ENCODE measurements at places on chromosomes 4 and X.

DNA sequence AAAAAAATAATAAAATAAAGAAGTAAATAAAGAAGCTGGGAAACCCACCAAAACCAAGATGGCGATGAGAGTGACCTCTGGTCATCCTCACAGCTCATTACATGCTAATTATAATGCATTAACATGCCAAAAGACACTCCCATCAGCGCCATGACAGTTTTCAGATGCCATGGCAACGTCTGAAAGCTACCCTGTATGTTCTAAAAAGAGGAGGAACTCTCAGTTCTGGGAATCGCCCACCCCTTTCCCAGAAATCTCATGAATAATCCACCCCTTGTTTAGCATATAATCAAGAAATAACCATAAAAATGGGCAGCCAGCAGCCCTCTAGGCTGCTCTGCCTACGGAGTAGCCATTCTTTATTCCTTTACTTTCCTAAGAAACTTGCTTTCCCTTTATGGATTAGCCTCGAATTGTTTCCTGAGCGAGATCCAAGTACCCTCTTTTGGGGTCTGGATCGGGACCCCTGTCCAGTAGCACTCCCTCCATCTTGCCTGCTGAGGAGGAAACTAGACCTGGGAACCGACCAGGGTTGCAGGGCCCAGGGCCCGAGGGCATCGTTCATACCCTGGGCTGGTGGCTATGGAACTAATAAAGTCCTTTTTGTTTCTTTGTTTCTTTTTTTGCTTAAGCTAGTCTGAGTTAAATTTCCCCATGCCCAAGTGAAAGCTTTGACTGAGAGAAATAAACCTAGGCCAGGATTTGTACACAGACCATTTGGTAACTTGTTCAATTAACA is 30.9 kb downstream of the HTT-AS start:
- DNase-seq, result no peak

GRCh38 chr4:16416601-16417000 is 190.3 kb upstream of the TAPT1 start:
- DNase-seq, result no peak

GRCh38 chrX:139844884-139845283 is 88.0 kb downstream of the ATP11C start:
- DNase-seq, result no peak

DNA sequence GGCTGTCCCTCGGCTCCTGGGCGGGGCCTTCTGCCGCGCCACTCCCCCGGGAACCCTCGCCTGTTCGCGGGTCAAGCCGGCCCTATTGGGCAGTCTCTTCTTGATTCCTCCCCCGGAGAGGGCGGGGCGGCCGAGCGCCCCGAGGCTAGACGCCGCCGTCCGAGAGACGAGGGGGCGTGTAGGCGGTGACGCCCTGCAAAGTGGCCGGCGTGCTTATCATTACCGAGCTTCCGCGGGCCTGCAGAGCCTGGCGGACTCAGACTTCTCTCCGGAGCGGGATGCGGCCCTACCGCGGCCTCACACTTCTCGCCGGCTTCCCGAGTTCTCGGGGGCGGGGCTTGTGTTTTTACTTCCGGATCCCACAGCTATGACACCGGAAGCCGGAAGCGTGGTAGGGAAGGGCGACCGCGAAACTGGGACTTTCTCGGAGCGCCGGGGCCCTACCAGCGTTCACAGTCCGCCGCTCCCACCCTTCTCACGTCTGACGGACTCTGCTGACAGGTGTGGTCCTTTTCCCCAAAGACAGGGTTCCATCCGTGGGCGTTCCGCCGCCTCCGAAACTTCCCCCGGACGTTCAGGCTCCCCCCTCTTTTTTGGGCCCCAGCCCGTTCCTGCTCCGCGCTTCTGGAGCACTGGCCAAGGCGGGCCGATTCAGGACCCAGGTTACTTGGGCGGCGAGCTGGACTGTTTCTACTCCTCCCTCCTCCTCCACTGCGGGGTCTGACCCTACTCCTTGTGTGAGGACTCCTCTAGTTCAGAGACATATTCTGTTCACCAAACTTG is at the start of gene IKBKG:
Gene IKBKG, plus strand, starts transcription at position 376 of the 783 bp plus-strand sequence. CDS start 4,383 bp downstream, outside the sequence.
- DNase-seq, result peak; percentile 83

GRCh38 chr4:95180531-95181242 is 368.1 kb downstream of the UNC5C start:
- no peak for DNase-seq

DNA sequence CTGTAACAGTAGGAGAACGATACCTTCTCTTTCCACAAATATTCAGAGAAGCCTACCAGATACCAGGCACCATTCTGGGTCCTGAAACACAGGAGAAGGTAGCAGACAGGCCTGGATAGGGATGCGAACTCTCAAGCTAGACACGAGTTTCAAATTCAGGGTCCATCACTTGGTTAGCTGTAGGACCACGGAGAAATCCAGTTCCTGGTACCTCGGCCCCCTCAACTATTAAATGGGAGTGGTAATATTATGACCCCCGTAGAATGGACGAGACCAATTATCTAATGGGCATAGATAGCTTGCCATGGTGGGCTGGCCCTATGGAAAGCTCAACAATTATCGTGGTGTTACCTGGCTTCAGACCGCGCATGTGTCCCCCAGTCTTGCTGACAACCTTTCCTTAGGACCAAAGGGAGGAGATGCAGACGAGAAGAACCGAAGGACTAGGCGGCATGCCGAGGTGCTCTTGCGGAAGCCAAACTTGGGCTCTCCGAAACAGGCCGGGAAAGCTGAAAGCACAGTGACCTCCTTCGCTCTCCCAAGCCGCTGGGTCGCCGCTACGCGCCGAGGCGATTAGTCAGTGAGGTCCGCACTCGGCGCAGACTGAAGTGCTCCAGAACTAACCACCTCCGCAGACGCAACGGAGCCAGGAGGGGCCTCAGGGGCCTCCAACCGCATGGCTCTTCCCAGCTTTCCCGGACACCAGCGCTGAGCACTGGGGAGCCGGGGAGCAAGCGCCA is 19.6 kb downstream of the NKX3-2 start:
- no peak for DNase-seq

GRCh38 chr4:81237791-81238190 is 22.8 kb upstream of the PRKG2 start:
- DNase-seq, result no peak

DNA sequence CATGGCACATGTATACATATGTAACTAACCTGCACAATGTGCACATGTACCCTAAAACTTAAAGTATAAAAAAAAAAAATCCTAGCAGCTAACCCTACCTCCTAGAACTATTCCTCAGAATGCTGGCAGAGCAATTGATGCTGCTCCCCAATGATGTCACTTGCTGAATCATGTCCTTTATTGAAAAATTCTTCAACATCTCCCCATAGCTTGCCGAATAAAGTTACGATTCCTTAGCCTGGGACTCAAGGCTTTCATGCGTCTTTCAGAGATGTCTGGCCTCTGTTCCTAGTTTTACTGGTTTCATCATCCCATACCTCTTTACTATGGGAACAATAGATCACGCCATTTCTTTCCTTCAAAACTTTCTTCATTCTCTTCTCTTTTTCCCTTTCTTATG is 174.7 kb upstream of the FAT1 start:
- DNase-seq, result no peak

DNA sequence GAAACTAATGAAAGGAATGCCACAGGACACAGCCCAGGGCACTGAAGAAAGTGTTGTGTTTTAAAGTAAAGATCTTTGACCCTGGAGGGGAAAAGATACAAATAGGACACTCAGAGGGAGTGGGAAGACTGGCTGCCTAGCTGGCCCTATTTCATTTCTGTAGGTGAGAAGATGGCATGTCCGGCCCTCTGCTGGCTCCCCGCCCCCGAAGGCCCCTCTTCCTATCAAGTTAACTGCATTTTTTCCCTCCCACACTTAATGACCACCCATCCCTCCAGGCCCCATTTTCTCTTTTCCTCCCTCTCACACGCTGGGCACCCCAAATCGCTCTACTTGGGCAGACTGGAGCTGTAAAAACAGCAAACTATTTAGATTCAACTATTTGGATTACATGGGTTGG is 5.5 kb upstream of the TRIM75 start:
- no peak for DNase-seq

- DNase-seq, result no peak
These were observed 74.3 kb upstream of the IGFBP7 start for GRCh38 chr4:57184378-57185029.

DNA sequence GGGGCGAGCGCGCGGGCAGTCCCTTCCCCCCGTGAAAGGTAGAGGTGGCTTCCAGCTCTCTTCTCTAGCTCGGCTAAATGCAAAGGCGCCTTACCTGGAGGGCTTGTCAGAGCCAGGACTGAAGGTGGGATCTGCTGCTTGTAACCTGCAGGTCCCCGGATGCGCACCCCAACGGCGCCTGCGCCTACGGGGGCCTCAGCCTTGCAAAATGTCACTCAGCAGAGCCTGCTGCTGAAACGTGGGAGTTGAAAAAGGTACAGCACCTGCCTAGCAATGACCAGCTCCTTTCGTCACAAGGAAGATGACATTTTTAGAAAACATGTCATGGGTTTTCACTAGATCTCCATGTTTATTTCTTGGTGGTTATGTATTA is 583 bp downstream of the ABHD18 start:
- DNase-seq, result peak; percentile 54

GRCh38 chr4:123381996-123382395 is 14.6 kb upstream of the SPRY1 start:
- no peak for DNase-seq

DNA sequence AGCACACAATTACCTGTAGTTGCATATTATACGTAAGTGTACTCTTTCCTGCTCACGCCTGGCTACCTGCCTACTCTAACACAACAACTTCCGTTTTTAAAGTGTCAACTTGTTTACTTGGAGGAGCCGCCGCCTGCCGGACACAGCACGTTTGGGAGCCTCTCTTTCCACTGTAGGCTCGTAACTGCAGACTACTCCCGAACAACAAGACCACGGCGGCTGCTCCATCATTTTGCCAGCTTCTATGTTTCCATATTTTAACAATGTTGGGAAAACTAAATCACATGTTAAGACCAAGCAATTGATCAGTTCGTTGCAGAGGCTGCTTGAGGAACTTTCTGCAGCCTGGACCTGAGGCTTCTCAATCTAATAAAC is 841 bp downstream of the MTNR1A start:
- DNase-seq, result no peak

DNA sequence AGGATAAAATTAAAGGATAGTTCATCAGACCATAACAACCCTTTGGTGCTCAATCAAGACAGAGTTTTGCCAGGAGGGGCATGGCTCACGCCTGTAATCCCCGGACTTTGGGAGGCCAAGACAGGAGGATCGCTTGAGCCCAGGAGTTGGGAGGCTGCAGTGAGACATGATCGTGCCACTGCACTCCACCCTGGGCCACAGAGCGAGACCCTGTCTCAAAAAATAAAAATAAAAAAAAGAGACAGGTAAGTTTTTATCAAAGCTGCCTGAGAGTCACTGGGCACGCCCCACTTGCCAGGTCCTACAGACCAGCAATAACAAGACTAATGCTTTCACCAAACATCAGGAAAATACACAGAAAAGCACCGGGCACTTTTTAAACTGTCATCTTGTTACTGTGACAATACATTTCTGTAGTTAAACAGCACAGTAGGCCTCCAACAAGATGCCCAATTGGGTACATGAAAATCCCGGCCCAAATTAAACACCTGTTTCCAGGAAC is 765 bp downstream of the CFAP97 start:
- no peak for DNase-seq

- no peak for DNase-seq
These were observed 459.5 kb downstream of the ANKRD50 start for GRCh38 chr4:124253080-124253479.

DNA sequence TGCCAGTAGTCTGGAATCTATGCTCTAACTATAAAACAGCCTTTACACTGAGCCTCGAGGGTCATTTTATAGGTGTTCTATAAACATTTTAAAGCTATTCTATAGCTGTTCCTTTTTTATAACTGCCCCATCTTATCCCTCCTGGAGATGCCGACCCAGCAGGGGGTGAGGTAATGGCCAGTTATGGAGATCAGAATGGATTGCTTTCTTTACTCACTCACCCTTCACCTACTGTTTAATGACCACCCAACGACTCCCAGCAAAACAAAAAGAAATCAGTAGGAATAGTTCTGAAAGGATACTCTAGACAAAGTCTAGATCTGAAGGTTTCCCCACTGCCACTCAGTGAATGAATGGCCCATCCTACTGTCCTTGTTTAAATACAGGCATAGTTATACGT is 1113.1 kb downstream of the FAT4 start:
- no peak for DNase-seq

DNA sequence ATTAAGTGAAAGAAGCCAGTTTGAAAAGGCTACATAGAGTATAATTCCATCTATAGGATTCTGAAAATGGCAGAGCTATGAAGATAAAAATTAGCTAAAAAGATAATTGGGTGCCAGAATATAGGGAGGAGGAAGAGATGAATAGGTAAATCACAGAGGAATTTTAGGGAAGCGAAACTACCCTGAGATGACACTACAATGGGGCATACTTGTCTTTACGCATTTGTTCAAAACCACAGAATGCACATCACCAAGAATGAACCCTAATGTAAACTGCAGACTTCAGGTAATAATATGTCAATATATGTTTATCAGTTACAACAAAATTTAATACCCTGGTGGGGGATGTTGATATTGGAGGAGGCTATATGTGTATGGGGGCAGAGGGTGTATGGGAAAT is 1342.9 kb downstream of the ADGRL3 start:
- no peak for DNase-seq

GRCh38 chrX:66126662-66127061 is 37.4 kb upstream of the HEPH start:
- no peak for DNase-seq

DNA sequence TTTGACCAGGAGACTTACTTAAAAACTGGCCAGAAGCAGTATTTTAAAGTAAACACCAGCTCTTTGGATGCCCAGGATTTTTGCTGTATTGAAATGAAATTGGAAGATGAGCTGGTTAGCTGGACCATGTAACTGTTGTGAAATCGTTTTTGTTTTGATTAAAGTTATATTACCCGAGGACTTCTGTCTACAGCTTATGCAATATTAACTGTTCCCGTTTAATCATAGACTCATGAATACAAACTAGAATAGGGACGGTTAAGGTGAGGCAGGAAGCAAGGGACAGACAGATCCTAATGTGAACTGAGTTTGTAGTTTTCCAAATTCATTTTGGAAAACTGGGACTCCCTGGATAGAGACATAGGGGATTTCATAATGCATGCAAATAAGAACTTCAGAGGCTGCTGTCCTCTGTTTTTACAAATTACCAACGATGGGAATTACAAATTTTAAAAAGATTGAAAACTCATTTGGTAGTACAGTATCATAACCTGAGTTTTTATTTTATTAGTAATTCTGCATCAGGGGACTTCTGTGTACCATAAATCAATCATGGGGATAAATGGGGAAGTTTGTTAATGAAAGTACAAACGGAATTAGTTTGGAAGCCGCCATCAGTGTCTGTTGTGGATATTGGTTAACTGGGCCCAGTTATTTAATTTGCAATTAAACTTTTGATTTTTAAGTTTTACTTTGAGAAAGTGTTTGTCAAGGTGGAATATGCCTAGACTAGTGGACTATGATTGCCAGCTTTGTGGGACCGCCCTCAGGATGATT is 304.4 kb downstream of the AFF2 start:
- no peak for DNase-seq

DNA sequence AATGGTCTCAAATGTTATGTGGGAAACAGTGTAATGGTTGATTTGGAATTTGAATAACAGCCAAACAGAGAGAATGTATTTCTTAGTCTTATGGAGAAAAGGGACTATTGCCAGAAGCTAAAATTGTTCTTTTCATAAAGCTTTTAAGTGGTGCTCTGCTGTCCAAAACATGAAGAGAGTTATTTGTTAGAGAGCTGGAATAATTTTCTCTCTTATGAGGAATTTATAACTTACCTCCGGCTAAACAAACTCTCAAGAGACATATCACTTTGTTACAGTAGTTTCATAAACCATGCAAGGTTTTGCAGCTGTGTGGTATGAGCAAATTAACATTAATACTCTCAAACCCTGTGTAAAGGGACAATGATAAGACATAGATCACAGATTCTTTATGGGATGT is 28.6 kb downstream of the SULT1B1 start:
- DNase-seq, result no peak

GRCh38 chr4:7691982-7692381 is 247.7 kb downstream of the AFAP1 start:
- DNase-seq, result no peak

Measured in hypothalamus (tissue), 51 donors.